ENCODE measurements at places on chromosomes 1 and 21.

DNA sequence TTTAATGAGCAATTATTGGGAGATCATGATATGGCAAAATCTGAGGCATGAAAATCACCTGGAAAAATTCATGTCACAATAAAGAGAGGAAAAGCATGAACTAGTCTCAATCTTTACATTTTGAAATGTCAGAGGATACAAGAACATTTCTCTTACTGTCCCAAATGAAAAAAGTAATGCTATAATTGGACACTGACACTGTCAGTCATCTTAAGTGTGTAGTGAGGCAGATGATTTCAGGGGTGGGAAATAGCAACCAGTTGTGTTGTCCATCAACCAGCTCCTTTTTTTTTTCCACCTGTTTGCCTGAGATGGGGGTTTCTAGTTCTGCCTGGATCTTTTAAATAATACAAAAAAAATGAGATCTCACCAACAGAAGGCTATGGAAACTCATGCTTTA is 646.2 kb downstream of the KCNT2 start:
- DNase-seq: no peak

DNA sequence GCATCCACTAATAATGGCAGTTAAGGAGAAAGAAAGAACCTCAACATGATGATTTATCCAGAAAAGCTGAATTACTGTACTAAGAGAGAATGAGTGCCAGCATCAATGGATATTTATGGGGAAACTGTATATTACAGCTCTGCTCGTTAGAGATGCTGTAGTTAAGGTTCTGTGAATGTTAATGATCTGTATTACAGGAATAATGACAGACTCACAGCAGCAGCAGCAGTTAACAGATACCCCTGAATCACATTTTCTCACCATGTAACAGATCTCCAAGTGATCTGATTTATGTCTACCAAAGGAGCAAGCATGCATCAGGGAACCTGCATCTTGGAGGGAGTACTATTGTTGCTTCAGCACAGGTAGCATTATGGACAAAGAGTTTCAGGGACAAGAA is 80.6 kb upstream of the C8B start:
- DNase-seq: no peak

DNA sequence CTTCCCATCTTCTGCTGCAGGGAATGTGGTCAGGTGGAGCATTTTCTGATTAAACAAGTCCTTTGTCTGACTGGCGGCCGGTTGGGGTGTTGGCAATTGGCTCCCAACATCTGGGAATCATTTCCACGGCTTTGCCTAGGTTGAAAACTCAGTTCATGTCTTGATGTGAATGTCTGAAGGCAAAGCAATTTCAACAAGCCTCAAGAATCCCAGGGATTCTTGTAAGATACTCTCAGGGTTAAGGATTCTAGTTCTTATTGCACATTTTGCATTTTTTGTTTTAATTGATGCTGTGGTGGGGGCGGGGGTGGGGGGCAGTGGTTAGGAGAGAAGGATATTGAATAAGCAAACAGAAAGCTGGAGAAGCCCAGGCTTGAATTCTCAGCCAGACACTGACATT is 273.9 kb downstream of the KIF26B start:
- peak; percentile 77 for DNase-seq

DNA sequence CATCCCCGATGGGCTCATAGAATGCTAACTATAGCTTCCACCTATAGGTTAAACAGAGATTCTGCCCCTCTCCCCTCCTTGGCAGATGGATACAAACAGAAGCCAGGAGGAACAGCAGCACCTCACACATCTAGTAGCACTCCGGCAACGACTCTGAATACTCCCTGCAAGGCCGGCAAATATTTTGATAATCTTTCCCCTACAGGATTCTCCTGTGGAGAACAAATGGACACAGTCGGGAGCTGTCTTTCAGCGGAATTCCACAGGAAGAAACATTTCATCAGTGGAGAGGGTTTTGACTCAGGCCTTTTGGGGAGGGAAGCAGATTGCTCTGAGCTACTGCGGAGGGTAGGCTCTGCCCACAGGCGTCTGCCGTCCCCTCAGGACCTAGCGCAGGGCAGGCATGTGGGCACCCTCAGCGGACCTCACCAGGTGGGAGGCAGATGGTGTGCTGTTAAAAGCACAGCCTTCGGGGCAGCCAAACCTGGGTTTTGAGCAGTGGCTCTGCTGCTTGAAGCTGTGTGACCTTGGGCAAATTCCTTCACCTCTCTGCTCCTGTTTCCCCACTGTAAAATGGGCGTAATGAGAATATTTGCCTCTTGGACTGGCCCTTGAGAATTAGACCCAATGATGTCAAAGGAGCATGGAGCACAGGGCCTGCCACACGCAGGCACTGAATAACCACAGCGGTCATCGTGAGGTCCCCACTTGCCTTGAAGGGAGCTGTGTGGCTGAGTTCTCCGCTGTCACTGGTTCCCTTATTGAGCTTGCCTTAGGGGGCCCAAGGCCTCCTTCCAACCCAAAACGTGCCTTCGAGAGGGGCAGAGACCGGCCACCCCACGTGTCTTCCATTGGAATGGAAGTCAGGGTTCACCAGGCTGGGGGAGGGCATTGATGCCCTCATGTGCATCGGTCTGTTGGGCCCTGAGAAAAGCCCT is 19.2 kb upstream of the BCAR3 start:
- DNase-seq: no peak

- peak; percentile 17 for DNase-seq
These were observed 9.3 kb downstream of the DPYD start for GRCh38 chr1:97911266-97912215.

- peak; percentile 86 for DNase-seq
These were observed 508.8 kb downstream of the PLPP3 start for GRCh38 chr1:56070601-56071000.

GRCh38 chr1:42305639-42306038 is 29.4 kb downstream of the FOXJ3 start:
- no peak for DNase-seq

- no peak for DNase-seq
These were observed 30.8 kb downstream of the PLEKHO1 start for GRCh38 chr1:150180474-150180873.

DNA sequence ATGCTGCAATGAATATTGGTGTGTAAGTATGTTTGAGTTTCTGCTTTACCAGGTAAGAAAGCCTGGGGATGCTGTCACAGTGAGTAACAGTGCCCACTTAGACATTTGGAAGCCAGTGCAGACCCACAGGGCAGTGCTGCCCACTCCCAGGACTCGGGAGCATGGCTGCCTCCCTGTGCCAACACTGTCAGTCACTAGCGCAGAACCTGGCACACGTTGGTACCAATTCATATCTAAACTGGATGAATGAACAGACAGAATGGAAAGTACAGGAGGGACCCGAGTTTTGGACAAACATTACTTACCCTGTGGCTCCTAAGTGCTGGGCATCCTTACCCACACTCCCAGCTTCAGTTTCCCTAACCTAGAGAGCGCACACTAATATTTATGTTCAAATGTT is 1.6 kb upstream of the EVA1C start:
- DNase-seq: no peak
